ENCODE measurements at places on chromosomes 7 and 10.

DNA sequence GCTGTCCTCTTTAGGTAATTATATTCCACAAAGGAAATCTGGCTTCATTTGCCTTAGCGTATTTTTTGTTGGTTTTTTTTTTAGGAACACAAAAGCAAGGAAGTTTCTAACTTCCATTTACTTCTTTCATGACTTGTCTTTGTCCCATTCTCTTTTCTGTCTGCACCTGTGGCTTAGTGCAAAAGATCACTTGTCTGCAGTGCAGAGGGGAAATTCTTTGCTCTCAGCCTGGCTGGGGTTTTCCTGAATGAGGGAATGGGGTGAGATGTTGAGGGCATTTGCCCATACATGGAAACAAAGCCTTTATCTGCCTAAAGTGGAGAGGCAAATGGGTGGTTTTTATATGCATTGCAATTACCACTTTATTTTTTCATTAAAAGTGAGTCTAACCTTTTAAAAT, 361.1 kb upstream of the IGFBP3 start:
- no peak for DNase-seq

GRCh38 chr7:36128448-36129047, 24.5 kb upstream of the EEPD1 start:
- no peak for DNase-seq

- DNase-seq = no peak
These were observed 420 bp upstream of the KLHL7 start for GRCh38 chr7:23105086-23105643.

DNA sequence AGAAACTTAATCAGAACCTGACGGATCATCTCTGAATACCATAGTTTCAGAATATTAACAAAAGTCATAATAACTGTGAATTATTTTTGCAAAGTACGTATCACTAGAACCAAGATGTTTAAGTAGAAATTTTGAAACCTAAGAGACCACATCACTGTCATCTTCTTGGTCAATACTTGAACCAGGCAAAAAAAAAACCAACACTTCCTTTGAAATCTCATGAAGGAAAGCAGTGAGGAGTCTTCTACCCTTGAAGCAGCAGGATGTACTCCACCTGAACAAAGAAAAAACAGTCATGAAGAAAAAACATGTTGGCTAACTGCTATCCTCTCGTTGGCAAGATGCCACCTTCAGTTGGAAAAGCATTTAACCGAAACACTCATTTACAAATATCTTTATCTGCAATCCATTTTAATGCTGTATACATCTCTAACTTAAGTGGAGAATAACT, 82.4 kb downstream of the SRPK2 start:
- no peak for DNase-seq

DNA sequence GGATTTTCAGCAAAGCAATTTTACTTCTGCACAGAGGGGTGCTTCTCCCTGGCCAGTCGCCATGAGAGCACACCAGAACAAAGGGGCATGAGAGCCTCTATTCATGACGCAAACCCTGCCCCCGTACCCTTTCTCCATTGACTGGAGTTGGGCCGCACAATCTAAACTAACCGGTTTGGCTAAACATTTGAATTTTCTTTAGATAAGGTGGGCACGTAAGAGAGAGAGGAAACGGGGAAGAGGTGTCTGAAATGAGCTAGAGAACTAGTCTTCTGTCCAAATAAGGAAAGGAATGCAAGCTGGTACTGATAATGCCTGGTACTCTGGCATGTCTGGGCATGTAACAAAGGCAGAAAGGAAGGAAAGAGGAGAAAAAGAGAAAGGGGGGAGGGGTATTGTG, 13.2 kb upstream of the SCIN start:
- no peak for DNase-seq

- no peak for DNase-seq
These were observed 53.1 kb upstream of the PDCD4 start for GRCh38 chr10:110818311-110819256.

DNA sequence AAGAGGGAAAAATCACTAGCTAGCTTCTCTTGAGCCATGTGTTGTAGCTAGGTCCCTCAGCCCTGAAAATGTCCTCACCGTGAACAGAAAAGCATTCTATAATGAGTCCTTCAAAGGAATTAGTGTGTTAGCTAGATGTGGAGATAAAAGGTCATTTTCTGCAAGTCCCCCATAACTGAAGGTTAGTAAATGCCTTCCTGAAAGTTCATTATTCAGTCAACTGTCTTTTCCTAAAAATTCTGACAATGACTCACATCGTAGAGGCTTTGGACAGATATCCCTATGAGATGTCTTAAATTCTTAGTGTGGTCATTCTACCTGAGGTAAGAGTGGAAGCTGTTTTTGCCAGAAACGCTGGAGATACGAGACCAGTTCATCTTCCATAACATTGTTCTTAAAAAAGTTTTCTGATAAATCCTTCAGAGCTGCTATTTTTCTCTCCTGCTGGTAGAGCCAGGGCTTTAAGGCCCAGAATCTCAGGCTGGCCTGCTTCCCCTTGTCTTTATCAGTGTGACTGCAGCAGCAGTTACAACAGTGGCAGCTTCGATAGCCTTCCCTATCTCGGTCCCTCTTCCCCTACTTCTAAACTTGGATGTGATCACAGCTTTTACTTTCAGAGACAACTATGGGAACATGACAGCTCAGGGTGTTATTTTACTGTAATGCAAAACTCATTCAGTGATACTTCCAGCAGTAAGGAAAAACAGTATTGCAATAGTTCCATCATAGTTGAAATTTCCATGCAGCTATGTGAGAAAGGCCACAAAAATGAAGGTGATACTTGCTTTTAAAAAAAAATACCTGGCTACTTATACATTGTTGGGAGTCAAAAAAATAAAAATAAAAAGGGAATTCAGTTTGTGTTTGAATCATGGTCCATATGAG, 37.3 kb upstream of the PRKAR2B start:
- no peak for DNase-seq

DNA sequence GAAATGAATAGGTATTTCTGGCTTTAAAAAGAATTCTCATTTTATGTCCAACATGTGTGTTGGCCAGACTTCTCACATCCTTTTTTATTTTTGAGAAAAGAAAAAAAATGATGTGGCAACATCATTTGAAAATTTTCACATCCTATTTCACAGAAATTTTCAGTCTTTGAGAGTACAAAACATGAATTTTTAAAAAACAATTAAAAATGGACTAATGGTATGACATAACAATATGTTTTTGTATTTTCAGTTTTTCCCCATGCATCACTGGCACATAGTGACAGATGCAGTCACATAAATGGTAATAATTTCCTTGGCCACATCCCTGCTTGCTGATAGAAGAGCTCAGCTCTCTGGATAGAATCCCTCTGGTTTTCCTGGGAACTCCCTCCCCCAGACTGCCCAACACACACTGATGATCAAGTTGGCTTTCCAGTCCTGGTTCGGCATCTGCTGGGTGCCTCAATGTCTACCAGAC, 188.5 kb upstream of the AGR3 start:
- DNase-seq = no peak

- DNase-seq = no peak
These were observed 43.4 kb upstream of the PPP2R2D start for GRCh38 chr10:131857156-131858117.

GRCh38 chr7:30501264-30501663, 3.4 kb downstream of the GGCT start:
- DNase-seq = no peak

DNA sequence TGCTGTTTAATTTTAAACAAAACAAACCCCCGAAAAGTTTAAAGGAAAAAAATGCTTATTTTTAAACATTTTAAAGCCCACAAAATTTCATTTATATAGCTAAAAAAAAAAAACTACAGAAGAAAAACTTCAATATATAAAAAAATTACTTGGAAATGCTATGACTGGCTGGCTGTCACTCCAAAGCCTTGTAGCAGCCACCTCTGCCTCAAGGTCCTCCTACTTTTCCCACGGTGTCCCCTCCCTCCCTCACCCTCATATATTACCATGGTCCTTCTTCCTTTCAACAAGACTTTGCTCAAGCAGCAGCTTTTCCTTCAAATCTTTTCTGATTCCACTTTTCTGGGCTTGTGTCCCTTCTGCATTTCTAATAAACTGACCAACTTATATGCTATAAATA, 122.0 kb downstream of the TPK1 start:
- DNase-seq = no peak

GRCh38 chr10:76309741-76310587, 878.5 kb downstream of the LRMDA start:
- no peak for DNase-seq

GRCh38 chr7:143405173-143406001, 3.3 kb downstream of the EPHA1 start:
- no peak for DNase-seq

DNA sequence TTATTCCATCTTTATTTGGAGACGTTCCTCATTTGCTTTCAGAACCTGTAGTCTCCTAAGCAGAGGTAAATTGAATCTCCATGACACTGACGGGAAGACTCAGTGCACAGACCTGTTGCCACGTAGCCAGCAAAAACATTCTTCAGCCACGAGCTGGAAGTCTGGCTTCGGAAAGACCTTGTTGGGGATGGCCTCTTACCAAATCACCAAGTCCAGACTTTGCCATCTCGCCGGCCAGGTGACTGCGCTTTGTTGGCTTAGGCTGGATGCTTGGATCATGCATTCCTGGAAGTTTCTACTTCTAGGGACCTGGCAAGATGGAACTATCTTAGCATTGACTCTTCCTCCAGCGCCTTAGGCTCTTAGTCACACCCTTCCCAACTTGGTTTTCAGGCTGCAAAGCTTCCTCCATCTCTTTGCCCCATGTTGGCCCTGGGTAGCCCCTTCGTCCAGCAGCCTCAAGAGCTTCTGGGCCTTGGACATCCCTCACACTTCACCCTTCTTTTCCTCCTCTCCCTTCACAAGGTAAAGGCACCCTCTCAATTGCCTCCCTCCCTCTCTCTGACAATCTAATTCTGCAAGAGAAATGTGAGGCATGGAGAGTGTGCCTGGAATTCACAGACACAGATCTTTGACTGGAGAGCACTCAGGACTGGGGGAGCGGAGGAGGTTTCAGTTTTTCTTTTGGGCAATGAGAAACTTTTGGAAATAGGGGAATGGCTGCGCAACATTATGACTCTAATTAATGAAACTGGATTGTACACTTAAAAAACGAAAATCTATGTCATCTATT, 451.9 kb upstream of the MKI67 start:
- DNase-seq = no peak

- DNase-seq = no peak
These were observed 32.9 kb downstream of the ZNF783 start for GRCh38 chr7:149294634-149295480.

DNA sequence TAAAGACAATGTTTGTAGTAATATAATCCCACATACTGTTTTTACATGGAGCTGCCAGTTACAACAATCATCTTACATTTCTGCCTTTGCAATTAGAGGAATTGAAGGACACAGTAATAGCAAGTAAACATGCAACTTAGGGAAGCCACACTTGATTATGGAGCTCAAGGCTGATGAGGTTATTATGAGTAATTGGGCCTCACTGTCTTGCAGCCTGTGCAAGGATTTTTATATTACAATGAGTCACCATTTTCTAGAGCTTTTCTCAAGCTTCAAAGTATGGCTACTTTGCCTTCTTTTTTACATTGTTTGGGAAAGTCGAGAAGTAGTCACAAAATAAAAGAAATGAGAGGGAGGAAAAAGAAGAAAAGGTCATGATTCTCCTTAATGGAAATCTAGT, 226.4 kb downstream of the KIAA1217 start:
- no peak for DNase-seq

DNA sequence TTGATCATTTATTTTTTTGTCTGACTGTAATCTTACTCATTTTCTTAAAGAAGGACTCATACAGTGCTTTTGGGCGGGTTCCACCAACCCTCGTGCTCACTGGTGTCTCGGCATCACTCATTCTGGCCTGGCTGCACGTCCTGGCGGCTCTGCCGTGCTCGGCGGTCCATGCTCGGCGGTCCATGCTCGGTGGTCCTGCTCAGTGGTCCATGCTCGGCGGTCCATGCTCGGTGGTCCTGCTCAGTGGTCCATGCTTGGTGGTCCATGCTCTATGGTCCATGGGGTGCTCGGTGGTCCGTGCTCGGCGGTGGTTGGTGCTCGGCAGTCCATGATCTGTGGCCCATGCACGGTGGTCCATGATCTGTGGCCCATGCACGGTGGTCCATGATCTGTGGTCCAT, 72.5 kb downstream of the WDR37 start:
- DNase-seq = no peak

DNA sequence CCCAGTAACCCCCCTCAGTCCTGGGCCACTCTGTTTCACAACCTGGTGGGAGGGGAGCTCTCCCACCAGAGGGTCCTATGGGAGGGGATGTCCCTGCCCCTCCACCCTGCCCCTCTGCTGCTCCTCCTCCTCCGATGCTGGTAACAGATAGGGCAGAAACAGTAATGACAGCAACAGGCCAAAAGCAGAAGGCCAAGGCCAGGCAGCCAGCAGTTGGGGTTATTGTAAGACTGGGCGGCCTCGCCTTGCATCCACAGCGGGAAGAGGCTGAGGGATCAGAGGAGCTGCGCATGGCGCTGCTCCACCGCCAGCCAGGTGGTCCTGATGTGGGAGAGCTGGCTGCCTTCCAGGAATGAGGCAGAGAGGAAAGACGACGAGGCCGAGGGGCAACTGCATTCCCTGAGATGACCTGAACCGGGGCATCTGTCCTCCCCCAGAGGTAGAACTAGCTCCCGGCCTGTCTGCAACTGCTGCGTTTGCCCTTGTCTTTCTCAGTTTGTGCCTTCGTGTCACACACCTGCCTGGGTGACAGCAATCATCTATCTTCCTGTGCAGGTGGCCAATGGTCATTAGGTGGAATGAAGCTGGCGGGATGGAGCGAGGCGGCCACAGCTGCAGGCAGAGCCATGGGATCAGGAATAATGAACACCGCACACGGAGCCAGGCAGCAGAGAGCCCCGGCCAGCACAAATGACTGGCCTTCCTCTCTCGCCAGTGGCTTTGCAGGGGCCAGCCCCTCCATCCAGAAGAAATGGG, 54.0 kb upstream of the CACUL1 start:
- no peak for DNase-seq

GRCh38 chr7:55033236-55033846, 14.5 kb downstream of the EGFR start:
- DNase-seq = no peak

DNA sequence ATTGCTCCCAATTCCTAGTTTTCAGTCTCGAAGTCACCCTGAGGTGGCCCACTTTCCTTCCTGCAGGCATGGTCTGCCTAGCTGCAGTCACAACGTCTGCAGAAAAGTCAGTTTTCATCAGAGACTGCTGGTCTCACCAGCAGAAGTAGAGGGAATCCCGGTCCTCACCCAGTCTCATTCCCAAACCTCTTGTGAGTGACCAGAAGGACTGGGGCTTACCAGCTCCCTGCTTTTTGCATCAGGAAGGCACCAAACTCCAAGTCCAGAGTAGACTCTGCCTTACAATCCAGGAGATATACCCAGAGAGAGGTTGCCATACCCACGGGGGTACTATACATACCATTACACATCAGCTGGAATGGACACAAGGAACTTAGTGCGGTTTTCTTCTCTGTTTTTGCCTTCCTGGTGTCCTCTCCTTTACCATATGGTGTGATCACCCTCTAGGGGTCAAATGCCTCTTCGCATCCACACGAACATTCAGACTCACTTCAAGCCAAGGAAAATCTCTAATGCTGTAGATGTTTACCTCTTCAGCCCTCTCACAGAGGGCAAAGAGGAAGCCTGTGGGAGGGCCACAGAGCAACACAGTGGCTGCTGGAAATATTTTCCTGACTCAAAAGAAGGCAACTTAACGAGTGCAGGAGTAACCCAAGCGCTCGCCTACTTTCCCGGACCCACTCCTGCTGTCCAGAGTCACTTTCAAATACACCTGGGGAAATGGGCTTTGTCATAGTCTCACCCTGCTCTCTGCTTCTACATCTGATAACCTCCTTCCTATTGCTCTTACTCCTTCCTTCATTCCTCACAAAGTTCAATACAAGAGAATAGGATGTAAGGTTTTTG, 220.9 kb downstream of the C7orf25 start:
- DNase-seq = no peak
